Activated CD4-positive, CD25-positive, alpha-beta regulatory T cell treated with anti-CD3 and anti-CD28 coated beads, Interleukin-2, amount 50 U/mL, for 16 hours (primary cell): ENCODE measurements at places on chromosomes 2 and 18.

DNA sequence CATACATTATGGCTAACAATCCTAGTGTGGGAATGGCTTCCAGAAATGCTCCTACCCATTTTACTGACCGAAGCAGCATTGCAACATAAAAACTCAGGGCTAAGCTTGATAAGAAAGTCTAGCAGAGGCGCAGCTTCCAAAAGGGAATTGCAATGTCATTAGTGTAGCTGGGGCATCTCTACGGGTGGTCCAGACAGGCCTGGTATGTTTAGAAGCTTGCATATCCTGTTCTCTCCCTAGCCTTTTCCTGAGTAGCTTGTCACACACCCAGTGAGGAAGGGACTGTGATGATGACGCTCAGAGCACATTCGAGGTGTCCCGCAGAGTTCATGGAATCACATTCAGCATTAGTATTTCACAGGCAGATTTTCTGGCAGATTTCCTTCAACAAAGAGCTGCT lies 38.0 kb upstream of the COL5A2 start:
- DNase-seq, result no peak

GRCh38 chr2:26185954-26186770 lies 13.3 kb downstream of the GAREM2 start:
- no peak for DNase-seq

- DNase-seq, result no peak
These were observed 37.8 kb downstream of the FAM168B start for GRCh38 chr2:131055169-131056065.

- no peak for DNase-seq
These were observed 303.8 kb upstream of the TRIB2 start for GRCh38 chr2:12412898-12413305.
